IPS-NIHi11 (cell line): ENCODE measurements at places on chromosomes 7 and 10.

- no peak for DNase-seq
Observed at GRCh38 chr10:24694086-24694485, 29.6 kb downstream of the ARHGAP21 start.

- peak; percentile 20 for DNase-seq
Observed at GRCh38 chr7:50584793-50585408, 19.7 kb upstream of the DDC start.

- DNase-seq = no peak
Observed at GRCh38 chr7:158447151-158447505, 140.5 kb downstream of the PTPRN2 start.

DNA sequence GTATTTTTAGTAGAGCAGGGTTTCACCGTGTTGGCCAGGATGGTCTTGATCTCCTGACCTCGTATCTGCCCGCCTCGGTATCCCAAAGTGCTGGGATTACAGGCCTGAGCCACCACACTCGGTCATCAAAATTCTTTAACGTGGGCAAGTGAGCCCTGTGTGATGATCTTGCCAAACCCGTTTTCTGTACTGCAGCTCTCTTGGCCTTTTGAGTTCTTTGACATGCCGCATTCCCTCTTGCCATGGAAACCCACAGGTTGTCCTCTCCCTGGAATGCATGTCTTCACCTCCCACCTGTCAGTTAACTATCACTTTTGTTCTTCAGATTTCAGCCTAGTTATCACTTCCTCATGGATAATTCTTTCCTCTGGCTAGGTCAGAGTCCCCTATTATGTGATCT, 5.0 kb downstream of the NUP205 start:
- peak; percentile 50 for DNase-seq

DNA sequence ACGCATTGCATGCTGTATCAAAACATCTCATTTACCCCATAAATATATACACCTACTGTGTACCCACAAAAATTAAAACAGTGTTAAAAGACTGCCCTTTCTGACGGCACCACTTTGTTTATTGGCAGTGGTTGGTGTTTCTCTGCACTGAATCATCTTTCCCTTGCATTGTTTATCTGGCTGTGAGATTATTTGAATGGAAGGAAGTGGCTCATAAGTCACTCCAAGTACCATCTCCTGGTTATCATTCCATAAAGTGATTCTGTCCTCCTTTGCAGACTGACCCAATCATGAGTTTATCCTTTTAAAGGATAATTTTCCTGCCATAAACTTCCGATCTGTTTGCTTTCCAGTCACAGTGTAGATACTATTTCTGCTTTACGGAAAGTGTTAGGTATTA, 183.8 kb downstream of the CAMK1D start:
- DNase-seq = no peak
